HT1080 (cell line): ENCODE measurements at places on chromosomes 4 and X. TPM values are rescaled to one million over a fixed set of nuclear protein-coding genes. Genes with fewer than 3 reads are reported as not detected.

The PRKG2 gene
- total RNA-seq, result 0.05 TPM in 1 of 2 replicates, not detected in the other

DNA sequence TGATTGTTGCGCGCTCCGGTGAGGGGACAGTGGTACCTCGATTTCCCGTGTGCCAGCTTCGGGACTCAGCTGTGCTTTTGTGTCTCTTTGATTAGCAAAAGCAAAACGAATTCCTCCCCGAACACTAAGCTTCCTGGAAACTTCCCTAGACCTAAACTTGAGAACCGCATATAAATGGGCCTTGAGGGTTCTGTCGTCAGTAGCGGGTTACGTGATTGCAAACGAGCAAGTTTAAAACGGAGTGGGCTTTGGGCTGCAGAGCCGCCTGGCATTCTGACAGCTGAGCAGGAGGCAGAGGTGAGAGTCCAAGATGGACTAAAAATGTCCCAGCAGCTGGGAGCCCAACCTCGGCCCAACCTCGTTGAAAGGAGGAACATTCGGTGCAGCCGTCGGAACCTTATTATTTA is 1.2 kb upstream of the TAPT1 start:
- peak; percentile 15 for DNase-seq

- no peak for DNase-seq
Measured at GRCh38 chr4:95825546-95825945, 14.3 kb upstream of the PDHA2 start.

The CCDC158 gene
- total RNA-seq, result not detected in 2 replicates

- DNase-seq, result no peak
Measured at GRCh38 chr4:92522356-92522755, 218.6 kb downstream of the GRID2 start.

GRCh38 chr4:38180456-38180855 is 220.3 kb downstream of the PTTG2 start:
- DNase-seq, result no peak

- DNase-seq, result peak; percentile 26
Measured at GRCh38 chr4:10009861-10010500, 11.3 kb downstream of the SLC2A9 start.

The HCFC1 gene
- total RNA-seq, result 38.9 and 60.0 TPM in 2 replicates

The SPANXA1 gene
- 0.23 and 0.34 TPM in 2 replicates for total RNA-seq

- DNase-seq, result peak; percentile 46
Measured at GRCh38 chr4:147480891-147481576, at the start of gene EDNRA. Gene EDNRA, plus strand, starts transcription at chr4:147481097. Its CDS starts 4,585 bp downstream, at chr4:147485682.

The ZCCHC18 gene
- 0.94 and 1.2 TPM in 2 replicates for total RNA-seq

The APOO gene
- total RNA-seq, result 20.7 and 27.7 TPM in 2 replicates

DNA sequence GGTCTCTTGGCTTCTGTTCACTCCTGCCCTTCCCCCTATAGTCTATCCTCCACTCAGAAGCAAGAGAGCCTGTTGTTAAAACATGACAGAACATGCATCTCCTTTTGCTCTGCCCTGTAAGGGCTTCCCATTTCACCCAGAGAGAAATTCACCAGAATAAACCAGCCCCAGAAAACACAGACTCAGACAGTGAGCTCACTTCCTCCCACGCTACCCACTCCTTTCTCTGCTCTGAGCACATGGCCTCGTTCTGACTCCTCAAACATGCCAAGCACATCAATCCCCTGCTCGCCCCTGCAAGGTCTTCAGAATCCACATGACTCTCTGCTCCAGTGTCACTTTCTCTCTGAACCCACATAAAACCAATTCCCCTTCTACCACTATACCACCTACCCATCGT is 50.4 kb downstream of the MID1 start:
- DNase-seq, result peak; percentile 8
